ENCODE measurements at places on chromosomes 2 and 18.
A peak's percentile ranks its signal among the peaks of the same experiment; 100 is the strongest.

- no peak for DNase-seq
Observed at GRCh38 chr2:64944484-64944883, 44.7 kb upstream of the SLC1A4 start.

GRCh38 chr2:237892984-237893595, 33.7 kb downstream of the RAMP1 start:
- DNase-seq: no peak

- DNase-seq: peak; percentile 87
Observed at GRCh38 chr2:231611273-231612108, 18.8 kb downstream of the TEX44 start.

DNA sequence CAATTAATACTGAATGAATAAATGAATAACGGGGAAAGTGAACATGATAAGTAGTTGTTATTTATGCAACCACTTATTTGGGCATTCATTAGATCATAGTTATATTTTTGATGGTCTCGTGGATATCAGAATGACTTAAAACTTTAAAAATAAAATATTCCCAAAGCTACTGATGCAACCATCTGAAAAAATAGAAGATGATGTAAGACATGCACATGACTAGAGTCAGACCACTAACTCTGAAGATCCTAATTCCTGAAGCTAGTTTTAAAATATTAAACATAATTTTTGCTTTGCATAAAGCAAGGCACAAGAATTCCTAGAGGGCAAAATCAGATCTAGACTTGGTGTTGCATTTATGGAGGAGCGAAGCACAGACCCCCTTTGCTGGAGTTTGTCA, 616.1 kb downstream of the IRS1 start:
- no peak for DNase-seq

Measured in activated CD4-positive, alpha-beta T cell treated with anti-CD3 and anti-CD28 coated beads for 36 hours (primary cell).